ENCODE measurements at places on chromosomes 5 and 9.

- no peak for DNase-seq
These were observed 548.3 kb downstream of the SEMA5A start for GRCh38 chr5:8997542-8998070.

- DNase-seq: no peak
These were observed 159.8 kb downstream of the COL23A1 start for GRCh38 chr5:178430186-178431062.

DNA sequence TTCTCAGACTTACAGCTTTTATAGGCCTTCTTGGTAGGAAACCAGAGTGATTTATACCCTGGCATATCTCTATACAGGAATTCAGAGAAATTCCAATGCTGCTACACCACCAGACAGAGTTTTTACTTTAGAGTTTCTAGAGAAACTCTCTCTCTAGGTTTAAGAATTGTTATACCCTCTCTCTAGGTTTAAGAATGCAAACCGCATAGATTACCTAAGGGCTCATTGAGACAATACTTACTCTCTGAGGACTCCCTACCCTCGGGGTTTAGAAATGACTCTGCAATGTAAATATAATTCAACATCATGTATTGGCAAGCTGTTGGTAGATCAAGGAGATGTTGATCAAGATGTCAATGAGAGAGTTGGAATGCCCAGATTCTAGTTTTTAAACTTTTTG is 15.3 kb upstream of the ELAVL2 start:
- no peak for DNase-seq

- DNase-seq: no peak
These were observed 9.6 kb downstream of the STK10 start for GRCh38 chr5:172178301-172178987.

- no peak for DNase-seq
These were observed 79.7 kb upstream of the ICE1 start for GRCh38 chr5:5342784-5343183.

GRCh38 chr9:78441396-78441795 is 144.5 kb downstream of the PSAT1 start:
- no peak for DNase-seq

All from HEK293T (cell line).